ENCODE measurements at places on chromosomes 13 and 19.

DNA sequence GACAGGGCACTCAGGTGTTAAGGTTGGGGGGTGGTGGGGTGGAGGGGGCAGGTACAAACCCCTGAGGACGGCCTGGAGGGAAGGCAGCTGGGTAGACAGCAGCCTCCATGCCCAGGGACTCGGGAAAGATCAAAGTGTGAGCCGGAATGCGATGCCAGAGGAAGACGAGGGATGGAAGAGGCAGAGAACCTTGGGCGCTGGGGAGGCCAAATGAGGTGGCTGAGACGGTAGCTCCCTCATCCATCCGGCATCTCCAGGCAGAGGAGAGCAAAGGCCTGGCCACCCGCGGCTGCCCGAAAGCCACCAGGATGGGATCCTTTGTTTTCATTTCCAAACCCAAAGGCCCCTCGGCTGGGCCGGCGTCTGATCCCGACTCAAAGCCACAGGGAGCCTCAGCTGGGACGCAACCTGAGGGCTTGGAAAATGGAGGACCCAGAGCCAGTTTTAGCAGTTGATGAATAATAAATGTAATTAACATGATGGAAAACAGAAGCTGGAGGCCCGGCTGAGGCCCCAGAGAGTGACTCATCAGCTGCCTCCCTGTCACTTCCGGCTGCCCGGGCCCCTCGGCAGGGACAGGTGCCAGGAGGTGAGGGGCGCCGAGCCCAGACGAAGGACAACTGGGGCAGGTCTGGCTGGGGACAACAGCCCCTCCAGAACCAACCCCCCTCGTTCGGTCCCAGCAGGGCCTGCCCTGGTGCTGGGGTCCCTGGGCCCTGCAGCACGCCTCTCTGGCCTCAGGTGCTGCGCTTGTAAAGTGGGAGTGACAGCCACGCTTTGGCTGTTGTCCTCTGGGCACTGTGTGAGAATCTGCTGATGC, 61.6 kb downstream of the CEBPG start:
- no peak for DNase-seq

GRCh38 chr19:15292140-15292539, 40.2 kb downstream of the BRD4 start:
- no peak for DNase-seq

DNA sequence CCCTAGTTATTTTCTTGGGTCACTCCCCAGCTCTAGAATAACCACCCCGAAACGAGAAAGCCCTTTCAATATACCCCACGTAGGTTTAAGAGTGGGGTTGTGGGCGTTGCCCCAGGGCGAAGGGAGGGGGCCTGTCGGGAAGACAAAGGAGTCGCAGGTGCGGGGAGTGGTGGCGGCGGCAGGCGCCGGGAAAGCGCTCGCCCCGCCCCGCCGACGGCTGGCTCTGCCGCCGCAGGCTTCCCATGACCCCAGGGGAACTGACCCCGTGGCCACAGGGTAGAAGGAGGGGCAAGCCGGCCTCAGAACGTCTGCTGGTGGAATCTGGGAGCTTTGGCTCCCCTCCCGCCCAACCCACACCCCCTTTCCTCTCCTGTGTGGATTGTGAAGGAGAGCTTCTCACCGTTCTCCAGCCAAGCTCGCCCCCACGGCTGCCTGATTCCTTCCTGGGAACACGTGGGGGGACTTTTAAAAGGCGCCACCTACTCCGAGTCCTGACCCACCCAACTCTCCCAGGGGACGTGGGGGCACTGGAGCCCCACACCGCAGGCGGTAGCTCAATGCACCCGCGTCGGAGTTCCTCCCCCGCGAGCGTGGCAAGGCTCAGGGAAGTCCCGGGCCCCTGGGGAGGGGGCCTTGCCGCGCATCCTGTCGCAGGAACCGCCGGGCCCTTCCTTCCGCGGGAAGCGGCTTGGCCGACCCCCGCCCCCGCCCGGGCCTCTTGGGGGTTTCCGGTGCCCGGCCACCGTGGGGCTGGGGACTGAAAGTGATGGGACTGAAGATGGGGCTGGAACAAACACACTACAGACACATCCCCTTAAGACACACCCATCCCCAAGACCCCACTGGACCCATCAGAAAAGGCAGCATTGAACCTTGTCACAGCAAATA, 5.5 kb downstream of the IER2 start:
- DNase-seq, result peak; percentile 70

- DNase-seq, result peak; percentile 74
Measured at GRCh38 chr13:26482451-26483197, 74.9 kb upstream of the WASF3 start.

DNA sequence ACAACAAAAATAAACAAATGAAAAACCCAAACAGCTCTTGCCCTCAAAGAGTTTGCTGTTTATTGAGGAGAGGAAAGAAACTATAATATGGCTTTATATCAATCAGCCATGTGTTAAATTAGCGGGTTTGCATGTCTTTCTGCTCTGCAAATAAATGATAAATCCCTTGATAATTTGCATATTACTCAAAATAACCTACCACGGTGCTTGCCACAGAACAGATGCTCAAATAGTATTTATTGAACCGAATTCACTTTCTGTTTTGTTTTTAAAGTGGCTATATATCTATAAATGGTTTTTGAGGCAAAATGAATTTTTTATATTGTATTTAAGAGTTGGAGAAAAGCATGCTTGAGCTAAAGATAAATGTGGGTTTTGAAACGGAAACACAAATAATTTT, 428.1 kb downstream of the ITGBL1 start:
- DNase-seq, result no peak

Measured in D341Med (cell line).